ENCODE measurements at places on chromosomes 5 and 9.

GRCh38 chr9:127983847-127984289 is 3.1 kb upstream of the EEIG1 start:
- DNase-seq, result no peak

DNA sequence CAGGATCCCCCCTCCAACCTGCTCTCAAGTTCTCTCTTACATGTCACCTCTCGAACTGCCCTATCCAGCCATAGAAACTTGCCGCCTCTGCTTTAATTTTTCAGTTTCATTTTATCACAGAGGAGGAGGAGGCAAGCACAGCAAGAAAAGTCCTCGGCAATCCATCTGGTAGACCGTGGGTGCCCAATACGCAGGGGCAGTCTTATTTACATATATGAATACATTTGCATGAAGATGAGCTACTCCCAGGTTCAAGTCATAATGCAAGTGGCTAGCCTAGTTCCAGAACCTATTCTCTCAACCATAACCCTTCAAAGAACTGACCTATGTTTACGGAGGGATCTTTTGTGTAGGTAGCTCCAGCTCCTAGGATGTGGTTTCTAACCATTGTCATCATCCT is 223.2 kb upstream of the PANK3 start:
- DNase-seq, result no peak

DNA sequence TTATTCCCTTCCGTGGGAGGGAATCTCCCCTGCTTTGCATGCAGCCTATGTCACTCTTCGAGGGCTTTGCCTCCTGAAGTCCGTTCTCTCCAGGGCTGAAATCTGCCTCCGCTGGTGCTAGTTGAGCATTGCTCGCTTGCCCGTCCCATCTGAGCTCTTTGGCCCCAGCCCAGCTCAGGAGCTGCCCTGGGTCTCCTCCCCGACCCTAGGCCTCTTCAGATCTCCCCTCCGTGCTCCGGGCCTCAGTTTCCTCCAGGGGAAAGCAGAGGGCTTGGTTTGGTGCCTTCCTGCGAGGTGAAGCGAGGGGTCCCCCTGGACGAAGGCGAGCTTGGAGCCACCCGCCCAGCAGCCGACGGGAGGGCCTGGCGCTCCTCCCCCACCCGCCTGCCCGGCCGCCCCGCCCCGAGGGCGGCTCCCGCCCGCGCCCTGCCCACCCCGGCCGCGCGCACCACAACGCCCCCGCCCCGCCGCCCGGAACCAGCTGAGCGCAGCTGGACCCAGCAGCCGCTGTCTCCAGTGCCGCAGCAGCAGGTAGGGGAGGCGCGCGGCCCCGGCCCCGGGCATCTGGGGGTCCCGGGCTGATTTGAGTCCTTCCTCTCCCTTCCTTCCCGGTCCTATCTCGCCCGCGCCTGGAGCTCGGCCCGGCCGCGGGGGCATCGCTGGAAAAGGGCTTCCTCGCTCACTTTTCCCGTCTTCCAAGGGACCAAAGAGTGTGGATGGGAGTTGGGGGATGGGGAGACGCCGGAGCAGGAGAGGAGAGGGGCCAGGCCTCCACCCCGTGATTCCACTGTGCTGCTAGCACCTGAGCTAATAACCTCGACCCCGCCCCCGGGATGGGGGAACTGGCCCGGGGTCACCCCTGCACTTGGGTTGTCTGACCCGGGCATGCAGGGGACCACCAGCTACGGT is at the start of gene GSN:
TSS of gene GSN (plus strand) at position 474 of the 909 bp plus-strand sequence. CDS start 33,810 bp downstream, outside the sequence.
- DNase-seq, result peak; percentile 57

DNA sequence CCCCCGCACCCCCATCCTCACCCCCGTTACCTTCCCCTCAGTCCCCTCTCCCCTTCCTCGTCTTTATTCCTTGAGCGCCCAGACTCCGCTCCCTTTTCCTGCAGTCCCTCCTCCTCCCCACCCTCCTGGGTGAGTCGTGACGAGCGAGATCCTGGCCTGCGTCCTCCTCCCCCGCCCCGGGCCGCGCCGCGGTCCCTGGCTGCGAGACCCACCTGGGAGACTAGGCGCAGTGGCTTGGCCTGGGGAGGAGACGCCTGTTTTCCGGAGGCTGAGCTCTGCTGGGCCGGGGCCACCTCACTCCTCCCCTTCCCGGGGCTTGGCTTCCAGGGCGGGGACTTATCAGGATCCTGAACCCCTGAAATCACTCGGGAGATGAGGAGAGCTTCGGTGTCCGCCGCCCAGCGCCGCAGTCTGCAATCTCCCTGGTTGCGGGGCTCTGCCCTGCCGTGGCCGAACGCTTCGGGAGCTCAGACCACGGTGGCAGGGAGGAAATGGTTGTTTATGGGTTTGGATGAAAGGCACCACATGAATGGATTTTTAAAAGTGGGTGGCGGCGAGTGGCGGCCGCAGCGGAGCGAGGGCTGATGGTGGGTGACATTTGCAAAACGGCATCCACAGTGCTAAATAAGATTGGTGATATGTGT is 984 bp downstream of the STXBP1 start:
- DNase-seq, result peak; percentile 57

DNA sequence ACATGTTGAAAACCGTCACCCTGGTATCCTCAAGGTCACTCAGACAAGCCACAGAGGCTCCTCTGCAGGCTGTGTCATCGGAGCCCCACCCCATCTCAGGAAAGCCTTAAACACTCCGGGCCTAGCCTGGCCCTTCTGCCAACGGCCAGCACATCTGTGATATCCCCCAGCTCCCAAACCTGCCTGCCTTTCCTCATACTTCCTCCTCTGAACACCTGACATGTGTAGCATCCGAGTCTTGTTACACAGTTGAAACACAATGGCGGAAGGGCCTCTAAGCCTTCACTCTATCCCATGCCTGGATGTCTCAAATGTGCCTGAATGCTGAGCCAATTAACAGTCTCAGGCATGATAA is 32.9 kb upstream of the TGFBR1 start:
- DNase-seq, result no peak

DNA sequence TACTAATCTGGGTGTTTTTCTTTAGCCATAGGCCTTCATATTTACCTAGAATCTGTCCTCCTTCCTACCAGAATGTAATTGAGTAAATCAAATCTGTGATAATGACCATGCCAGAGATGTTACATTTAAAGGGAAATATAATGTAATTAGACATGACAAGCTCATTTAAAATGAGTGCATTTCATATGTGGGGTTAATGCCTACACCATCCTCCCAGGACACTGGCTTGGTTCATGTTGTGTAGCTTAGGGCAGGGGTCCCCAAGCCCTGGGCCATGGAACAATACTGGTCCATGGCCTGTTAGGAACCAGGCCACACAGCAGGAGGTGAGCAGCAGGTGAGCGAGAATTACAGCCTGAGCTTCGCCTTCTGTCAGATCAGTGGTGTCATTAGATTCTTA is 276.9 kb upstream of the DAP start:
- DNase-seq, result no peak

- no peak for DNase-seq
Measured at GRCh38 chr5:149913436-149914419, 30.9 kb downstream of the PDE6A start.

DNA sequence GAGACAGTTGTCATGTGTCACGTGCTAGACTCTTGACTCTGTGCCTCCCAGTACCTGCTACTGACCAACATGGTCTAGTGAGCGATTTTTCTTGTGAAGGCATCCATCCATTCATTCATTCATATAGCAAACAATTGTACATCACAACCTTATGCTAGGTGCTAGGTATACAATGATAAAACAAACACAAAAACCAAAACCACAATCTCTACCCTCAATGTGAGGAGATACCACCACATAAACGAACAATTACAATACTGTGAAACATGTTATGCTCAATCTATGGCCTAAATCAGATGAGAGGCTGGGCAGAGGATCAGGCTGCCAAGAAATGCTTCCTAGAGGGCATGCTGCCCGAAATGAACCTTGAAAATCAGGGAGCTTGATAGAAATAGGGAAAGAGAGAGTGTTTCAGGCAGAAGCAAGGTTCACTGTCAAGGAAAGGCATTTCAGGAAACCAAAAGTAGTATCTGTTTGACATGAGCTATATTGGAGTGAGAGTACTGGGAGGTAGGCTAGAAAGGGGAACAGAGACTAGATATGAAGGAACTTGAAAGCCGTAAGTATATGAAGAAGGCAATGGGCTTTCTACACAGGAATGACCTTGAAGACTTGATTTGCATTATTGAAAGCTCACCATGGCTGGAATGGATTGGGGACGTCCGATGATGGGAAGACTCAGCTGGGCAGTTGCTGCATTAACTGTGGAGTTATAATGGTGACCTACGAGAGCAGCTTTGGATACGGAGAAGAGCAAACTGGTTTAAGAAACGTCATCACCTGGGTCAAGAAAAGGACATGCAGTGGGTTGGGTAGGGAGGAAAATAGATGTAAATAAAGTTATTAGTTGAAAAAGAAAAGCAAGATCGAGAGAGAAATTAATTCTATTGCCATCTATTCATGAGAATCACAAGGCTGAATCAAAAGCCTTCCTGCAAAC is 90.1 kb downstream of the THBS4 start:
- DNase-seq, result no peak

- no peak for DNase-seq
Measured at GRCh38 chr5:141529873-141530272, 41.0 kb downstream of the PCDHGC5 start.

DNA sequence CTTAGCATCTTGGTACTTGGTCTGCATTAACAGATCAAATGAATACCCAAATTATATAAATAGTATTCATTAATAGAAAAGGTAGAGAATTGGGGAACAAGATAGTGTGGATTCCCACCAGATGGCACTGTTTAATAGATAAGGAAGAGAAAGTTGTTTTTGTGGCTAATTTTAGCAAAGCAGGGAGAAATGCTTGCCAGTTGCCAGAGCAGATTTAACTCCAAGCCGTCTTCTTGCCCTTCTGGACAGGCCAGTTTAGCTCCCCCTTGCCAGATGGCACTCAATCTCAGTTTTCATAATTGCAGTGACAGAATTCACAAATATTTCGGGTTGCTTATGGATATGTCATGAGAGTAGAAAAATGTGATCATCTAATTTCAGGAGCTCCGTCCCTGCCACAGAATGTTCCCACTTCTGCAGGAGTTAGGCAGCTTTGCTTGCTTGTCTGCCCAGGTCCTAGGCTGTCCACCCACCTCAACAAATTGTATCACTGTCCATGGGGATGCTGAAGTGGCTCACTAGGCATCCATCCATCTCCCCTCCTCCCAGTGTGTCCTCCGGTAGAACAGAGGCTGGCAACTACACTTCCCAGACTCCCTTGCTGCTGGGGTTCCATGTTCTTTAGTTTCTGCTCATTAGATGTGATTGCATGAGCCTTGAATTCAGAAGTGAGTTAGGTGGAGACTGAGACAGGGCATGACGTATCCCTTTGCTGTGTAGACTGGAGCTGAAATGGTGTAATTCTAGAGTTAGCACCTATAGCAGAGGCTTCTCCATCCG is 11.8 kb upstream of the HEXB start:
- peak; percentile 49 for DNase-seq

- DNase-seq, result no peak
Measured at GRCh38 chr9:91191411-91192380, 170.0 kb downstream of the AUH start.

- peak; percentile 72 for DNase-seq
Measured at GRCh38 chr5:9544502-9545135, 1.3 kb downstream of the SEMA5A start.

GRCh38 chr5:13566871-13567339 is 377.6 kb downstream of the DNAH5 start:
- DNase-seq, result peak; percentile 95
